Right renal pelvis (tissue), 4 donors: ENCODE measurements at places on chromosomes 3 and 15. TPM values are rescaled to one million over a fixed set of nuclear protein-coding genes. Genes with fewer than 3 reads are reported as not detected.

- no peak for DNase-seq
Measured at GRCh38 chr3:172918165-172918564, 167.6 kb downstream of the ECT2 start.

DNA sequence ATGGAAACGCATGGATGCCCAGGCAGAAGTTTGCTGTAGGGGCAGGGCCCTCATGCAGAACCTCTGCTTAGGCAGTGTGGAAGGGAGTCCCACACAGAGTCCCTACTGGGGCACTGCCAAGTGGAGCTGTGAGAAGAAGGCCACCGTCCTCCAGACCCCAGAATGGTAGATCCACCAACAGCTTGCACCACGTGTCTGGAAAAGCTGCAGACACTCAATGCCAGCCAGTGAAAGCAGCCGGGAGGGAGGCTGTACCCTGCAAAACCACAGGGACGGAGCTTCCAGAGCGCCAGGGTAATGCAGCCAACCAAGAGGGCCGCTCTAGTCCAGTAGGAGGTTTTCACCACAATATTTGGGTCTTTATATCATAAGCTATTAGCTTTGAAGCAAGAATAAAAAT is 97.1 kb upstream of the IQSEC1 start:
- DNase-seq, result no peak

GRCh38 chr3:31890742-31891469 is 90.2 kb downstream of the OSBPL10 start:
- DNase-seq, result no peak

GRCh38 chr15:43314171-43314570 is 16.2 kb downstream of the LCMT2 start:
- no peak for DNase-seq

DNA sequence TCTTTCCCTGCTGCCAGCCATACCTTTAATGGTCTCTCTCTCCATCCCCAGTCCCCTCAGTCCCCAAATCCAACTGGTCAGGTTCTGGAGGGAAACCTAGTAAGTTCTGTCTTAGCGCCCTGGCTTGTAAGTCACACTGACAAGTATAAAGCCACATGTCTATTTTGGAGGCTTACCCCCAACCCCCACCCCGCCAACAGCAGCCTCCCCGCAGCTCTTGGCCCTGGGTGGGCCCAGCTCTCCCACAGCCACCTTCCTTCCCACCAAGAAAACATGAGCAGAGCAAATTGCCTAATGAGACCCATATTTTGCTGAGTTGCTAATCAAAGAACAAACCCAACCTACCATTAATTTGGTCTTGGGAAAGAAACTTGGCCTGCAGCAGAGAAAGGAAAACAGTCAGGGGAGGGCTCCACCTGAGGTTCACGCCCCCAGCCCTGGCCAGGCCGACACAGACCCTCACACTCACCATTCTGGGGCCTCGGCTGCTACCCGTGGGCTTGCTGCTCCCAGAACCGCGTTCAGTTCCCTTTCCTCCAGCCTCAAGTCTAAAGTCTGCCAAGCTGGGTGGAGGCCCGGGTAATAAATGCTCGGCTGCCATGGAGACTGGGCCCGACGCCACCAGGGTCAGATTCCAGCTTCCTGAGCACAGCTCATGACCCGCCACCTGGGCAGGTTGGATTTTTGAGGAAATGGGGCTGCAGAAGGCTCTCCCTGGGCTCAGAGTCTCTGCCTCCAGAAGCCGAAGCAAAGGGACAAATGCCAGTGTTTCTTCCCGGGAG is at the start of gene CALML4:
TSS of gene CALML4 (minus strand) at position 557 of the 782 bp plus-strand sequence. CDS start at position 472, 85 bp downstream.
- DNase-seq, result peak; percentile 69

GRCh38 chr3:55688154-55688553 is 201.0 kb upstream of the WNT5A start:
- DNase-seq, result no peak

Gene TF
- 8.0 TPM for polyA plus RNA-seq
